Upper lobe of right lung (tissue), 1 donor: ENCODE measurements at places on chromosomes 2 and 18.

- DNase-seq, result no peak
These were observed 224.5 kb upstream of the MGAT5 start for GRCh38 chr2:134029418-134029817.

DNA sequence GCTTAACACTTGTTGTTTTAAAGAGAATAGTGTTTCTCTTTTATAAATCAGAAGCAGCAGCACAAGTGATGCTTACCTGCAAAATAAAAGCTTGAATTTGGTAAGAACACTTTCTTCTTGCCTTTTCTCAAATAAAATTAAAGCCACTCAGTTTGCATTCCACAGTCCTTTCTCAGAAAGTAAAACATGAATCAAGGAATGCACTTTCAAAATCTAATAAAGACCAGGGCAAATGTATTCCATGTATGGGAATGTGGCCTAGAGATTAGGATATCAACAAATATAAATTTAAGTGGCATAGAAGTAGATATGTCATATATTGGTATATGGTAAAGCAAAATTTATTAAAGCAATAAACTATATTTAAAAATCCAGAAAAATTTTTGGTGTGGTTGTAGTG, 352.8 kb downstream of the THSD7B start:
- no peak for DNase-seq

DNA sequence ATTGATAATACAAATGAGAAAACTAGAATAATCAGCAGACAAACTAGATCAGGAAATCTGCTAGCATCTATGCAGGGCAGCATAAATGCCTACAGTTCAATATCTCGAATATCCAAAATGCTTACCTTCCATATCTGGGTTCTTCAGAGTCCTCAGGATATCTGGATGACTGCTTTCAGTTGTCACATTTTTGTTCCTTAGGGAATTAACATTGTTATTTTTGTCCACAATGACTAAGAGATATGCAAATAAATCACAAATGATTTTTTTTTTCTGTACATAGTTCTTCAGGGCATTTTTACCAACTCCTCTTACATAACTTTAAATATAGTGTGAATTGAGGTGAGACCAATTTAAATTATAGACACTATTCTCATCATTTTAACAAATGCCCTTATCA, 80.9 kb downstream of the AQP4 start:
- no peak for DNase-seq

DNA sequence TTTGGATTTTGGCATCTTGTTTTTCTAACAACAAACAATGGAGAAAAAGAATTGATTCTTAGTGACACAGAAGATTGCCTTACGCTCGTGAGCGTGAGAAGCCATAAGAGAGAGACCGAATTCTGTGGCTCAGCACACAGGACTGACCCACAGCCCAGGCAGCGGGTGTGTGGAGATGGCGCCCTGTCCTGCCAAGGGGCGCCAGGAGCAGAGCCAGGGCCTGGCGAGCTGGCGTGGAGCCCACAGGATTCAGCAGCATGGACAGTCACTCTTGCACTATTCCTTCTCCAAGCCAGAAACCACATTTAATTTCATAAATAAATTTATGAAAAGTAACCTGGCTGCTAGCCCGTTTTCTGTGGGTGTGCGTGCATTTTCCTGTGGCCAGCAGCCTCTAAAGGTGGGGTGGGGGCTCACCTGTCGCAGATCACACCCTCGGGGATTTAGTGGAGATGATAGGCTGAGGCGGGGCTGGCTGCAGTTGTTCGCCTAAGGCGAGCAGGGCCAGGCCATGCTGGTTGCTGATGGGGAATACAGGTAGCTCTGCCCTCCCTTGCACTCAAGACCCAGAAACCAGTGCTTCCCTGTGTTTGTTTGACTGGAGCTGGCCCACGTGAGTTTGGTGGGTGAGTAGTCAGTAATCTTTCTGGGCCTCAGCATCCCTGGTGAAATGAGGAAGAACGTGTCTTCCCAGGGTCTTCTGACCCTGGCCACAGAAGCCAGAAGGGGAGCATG, 46.2 kb downstream of the FAM168B start:
- no peak for DNase-seq

GRCh38 chr2:84703831-84704230, 177.1 kb downstream of the TRABD2A start:
- no peak for DNase-seq

DNA sequence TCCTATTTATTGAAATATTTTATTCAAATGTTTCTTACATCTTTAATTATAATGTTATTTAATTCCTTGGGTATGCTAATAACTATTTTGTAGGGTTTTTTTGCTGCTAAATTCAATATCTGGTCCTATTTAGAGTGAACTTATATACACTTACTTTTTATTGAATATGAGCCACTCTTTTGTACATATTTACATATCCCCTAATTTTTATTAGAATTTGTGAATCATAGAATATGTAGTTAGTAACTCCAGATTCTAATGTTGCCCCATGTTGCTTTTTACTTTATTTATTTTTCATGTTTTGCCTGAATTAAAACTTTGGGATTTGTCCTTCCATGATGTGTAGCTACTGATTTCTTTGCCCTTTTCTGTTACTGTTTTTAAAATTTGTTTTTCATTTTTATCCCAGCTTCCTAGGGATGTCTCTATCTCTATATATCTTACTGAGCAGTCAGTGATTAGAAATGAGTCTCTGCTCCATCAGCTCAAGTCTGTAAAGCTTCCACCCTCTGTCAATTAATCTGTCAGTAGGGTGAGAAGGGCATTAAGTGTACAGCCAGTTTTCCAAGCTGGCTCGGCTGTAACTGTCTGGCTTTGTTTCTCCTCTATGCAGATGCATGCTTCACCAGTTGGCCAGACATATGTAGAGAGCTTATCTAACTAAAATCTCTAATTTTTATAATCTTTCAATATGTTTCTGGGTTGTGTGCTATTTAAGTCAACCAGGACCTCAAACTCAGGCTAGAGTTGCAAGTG, 256.9 kb downstream of the CDH19 start:
- DNase-seq, result no peak

- no peak for DNase-seq
These were observed 29.7 kb downstream of the MGAT4A start for GRCh38 chr2:98701230-98701629.

GRCh38 chr2:102083393-102083703, 59.2 kb upstream of the IL1R1 start:
- no peak for DNase-seq

DNA sequence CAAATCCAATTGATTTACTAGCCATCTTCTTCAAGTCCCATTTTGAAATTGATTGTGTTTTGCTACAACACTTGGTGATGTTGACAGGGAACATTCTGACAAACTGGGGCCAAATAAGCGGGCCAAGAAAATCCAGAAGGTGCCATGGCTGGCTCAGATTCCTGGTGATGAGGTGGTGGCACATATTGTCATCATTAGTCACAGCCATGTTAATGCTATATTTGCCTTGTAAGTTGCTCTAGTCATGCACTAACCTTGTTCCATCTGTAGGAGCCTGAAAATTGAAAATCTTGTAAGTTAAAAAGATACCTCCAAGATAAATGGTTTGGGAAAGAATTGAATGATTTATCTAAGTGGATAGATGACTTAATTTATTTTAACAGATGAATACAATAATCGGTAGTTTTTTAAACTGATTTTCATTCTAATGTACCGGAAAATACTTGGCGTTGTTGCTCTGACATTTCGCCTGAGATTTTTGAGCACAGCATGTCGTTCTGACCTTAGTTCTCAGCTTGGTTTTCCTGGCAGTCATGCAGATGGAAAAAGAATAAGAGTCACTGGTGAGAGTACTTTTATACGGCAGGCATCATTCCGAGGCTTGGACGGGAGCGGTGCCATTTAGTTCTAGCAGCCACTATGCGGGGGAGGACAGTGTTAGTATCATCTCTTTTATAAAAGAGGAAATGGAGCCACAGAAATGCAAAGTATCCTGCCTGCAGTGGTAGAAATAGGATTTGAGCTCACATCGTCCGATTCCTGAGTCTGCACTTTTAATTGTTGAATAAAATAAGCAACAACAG, 133.9 kb downstream of the ZNF532 start:
- DNase-seq, result no peak

GRCh38 chr18:22563164-22563583, 145.5 kb upstream of the CTAGE1 start:
- no peak for DNase-seq

GRCh38 chr2:169110916-169111315, 41.6 kb downstream of the DHRS9 start:
- DNase-seq, result no peak

GRCh38 chr2:238302087-238302486, 13.7 kb upstream of the PER2 start:
- no peak for DNase-seq

GRCh38 chr2:166591226-166591625, 97.2 kb upstream of the SCN7A start:
- DNase-seq, result no peak

DNA sequence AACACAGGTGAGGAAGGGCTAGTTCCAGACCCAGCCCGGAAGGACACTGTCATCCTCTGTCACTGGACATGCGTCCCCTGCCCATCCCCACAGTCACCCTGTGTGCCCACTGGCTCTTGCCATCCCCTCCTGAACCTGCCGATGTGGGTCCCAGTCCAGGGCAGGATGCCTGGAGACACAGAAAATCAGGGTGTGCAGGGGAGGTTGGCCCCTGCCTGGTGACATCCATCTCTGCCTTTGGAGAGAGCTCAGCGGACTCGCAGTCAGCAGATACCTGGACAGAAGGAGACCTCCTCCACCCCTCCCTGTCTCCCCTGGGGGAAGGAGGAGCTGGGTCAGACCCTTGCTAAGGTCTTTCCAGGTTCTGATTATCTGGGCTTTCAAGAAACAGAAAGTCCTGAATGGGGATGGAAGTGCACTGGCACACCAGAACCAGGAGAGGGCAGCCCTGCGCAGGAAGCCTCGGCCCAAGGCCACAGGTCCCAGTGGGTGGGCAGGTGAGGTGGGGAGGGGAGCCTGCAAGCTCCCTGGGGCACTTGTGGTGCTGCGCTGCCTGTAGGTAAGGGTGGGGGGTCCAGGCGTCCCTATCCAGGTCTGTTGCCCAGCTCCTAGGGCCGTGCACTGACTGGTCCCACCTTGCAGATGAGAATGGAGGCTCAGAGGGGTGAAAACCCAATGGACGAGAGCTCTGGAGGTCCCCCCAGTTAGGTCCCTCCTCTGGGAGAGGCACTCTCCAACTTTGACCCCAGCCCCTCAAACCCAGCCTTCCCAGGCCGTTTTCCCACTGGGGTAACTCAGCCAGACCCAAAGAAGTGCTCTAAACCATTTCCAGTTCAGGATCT, 9.7 kb upstream of the OTOS start:
- DNase-seq, result no peak

- no peak for DNase-seq
These were observed 11.0 kb upstream of the RNF144A start for GRCh38 chr2:6906165-6906741.

GRCh38 chr2:174873471-174873870, 109.2 kb upstream of the CHRNA1 start:
- DNase-seq, result no peak

DNA sequence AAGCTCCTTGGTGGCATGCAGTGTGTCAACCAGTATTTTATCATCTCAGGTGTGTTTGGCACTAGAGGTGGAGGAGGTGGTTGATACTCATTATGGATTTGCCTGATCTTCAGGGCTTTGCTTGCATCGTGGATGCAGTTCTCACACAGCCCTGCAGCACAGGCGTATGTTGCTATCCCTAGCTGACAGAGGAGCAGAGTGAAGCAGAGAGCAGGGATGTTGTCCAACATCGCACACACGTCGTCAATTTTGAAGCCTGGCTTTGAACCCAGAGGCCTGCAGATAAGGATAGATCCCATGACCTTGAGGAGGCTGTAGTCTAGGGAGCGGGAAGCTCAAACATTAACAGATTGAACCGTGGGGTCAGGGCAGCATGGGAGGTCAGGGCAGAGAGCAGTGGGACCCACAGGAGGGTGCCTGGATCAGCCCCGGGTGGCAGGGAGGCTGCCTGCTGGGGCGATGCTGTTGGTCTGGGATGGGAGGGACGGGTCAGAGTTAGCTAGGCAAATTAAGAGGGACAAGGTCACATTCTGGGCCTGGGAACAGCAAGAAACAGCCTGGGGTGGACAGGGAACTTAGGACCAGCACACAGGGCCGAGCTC, 4.2 kb downstream of the RNF144A start:
- no peak for DNase-seq

DNA sequence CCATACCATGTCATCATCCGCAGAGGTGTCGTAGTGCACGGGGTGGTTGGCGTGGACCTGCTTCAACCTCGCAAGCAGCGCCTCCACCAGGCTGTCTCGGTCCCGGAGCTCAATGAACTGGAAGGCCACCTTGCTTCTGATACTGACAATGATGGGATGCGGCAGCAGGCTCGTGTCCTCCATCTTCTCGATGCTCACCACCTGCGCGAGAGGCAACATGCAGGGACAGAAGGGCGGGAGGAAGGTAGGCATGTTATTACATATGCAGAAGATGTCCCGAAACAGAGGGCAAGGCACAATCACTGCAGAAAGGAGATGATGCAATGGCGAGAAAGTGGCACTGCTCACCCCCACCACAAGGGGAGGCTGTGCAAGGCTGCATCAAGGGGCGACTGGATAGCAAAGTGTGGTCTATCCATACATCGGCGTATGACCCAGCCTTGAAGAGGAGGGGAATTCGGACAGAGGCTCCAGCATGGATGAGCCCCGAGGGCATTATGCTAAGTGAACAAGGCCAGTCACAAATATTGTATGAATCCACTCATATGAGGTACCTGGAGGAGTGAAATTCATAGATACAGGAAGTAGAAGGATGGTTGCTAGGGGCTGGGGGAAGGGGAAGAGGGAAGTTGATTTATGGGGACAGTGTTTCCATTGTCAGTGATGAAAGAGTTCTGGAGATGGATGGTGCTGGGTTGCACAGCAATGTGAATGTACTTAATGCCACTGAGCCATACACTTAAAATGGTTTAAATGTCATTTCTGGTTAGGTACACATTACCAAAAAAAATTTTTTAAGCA, 36.6 kb downstream of the RPL31 start:
- DNase-seq, result no peak

DNA sequence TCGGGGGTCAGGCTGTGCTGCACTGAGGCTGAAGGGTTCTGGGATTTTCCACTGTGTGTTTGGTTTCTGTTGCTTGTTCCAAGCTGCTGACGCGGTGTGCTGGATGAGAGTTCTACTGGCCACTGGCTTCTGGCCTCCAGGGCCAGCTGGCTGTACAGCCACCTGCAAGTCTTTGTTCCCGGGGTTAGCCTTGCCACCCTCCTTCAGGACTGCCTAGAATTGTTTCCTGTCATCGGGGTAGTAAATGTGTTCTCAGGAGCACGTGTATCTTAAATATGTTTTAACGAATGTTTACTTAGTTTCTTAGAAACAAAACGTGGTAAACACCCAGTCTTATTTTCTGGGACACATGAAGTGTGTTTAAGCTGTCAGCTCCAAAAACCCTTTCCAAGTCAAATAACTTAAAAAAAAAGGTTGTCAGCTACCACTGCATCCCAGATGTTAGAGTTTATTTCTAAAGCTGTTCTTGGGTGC, 231.2 kb downstream of the AGAP1 start:
- no peak for DNase-seq

DNA sequence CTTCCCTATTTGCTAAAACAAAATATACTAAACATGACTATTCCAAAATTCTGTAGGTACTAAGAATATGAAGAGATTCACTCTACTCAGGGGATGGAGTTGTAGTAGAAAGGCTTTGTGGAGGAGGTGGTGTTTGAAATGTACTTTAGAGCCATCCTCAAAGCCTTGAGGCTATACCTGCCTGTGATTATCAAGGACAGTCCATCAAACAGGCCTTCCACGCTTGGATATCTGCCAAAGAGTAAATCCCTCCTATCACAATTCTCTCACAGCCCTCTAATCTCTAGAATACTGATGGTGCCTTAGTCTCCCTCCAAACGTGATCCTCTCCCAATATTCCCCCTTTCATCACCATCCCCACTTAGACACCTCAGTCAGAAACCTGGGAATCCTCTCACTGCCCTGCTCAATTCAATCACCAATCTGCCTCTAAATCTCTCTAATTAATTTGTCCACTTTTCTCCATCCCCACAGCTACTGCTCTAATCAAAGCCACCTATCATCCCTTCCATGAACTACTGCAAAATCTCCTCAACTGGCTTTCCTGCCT, 13.1 kb downstream of the SOS1 start:
- no peak for DNase-seq
